ENCODE measurements at places on chromosomes 3 and 15.

- DNase-seq, result no peak
Measured at GRCh38 chr3:172449466-172450149, 1.4 kb upstream of the GHSR start.

GRCh38 chr15:92047900-92048299 lies 194.4 kb downstream of the SLCO3A1 start:
- no peak for DNase-seq

- DNase-seq, result no peak
Measured at GRCh38 chr15:60128710-60129109, 124.6 kb downstream of the FOXB1 start.

DNA sequence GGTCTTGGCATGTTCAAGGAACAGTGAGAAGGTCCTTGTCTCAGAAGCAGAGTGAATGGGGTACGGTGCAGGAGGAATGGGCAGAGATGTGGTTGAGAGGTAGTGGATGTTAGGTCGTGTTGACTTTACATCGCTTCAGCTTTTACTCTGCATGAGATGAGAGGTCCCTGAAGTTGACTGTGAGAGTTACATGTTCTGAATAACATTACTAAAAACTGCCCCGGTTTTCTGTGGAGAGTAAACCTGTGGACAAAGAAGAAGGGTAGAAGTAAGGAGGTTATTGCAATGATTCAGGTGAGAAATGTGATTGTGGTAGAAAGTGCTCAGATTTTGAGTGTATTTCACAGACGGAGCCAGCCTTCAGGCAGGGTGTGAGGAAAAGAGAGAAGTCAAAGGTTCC lies 105.6 kb downstream of the ARNT2 start:
- DNase-seq, result no peak

DNA sequence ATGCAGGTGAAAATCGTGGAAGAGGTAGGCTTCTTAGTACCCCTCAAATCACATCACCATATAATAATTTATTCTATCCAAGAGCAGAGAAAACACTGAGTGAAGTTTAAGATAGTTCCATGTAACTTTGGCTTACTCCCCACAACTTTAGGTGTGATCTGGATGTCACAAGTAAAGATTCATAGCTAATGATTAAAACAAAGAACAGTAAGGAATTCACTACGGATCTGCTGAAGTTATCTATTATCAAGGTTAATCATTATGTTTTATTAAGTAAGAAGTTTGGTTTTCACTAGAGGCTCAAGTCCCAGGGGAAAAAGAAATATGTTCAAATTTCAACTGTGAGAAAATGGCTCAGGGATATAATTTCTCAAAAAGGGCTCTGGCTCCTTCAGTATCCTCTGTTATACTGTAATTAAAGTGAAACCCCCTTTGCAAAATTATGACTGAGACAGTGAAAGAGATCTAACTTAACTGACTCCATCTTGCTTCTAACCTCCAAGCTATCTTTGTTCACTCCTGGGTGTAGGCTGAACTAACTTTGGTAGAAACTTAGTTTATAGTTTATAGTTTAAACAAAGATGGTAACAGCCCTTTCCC lies 17.1 kb downstream of the CD80 start:
- no peak for DNase-seq

DNA sequence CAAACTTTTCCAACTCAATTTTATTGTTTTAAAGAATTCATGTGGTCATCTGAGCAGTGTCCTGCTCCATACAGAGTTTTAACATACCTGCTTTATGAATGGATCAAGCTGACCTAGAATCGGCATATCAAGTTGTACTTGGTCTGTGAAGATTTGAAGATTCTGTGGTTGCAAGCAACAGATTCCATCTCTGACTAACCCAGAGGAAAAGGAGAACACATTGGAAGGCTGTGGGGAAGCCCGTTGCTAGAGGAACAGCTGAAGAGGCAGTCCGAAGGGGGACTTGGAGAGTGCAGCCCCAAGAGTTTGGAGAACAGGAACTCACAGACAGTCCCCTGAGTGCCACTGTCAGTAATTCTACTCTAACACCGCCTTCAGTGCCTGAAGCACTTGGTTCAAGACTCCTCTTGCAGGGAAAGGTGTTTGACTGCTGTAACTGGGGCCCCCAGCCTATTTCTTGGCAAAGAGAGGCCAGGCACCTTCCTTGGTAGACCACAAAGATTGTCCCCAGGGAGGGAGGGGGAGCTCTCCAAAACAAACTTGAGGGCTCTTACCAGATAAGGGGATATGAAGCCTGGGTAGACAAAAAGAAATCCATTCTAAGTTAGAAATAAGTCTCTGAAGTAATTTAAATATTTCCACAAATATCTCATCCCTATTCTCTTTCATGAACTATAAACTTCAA lies 88.8 kb downstream of the LARS2 start:
- no peak for DNase-seq

GRCh38 chr15:80803580-80804525 lies 24.7 kb downstream of the CEMIP start:
- DNase-seq, result no peak

DNA sequence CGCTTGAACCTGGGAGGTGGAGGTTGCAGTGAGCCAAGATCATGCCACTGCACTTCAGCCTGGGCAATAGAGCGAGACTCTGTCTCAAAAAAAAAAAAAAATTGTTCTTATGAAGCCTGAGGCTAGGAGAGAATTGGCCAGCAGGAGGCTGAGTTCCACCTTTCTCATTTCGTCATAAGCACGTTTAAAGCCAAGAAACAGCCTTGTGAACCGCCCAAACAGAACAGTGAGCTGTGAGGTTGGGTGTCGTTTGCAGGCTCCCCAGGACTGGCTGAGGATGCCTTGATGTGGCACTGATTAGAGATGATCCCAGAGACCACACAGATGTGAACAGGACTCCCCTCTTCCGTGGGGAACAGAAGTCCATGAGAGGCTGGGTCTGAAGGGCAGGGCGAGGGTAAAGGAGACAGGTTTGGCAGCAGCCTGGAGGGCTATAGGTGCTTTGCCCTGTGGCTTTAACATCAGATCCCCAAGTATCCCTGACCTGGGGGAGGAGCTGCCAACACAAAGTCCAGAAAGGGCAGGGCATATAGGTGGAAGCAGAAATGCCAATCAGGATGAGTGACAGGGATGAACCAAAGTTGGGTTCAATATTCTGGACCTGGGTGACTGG lies 52.9 kb downstream of the CLEC3B start:
- no peak for DNase-seq

DNA sequence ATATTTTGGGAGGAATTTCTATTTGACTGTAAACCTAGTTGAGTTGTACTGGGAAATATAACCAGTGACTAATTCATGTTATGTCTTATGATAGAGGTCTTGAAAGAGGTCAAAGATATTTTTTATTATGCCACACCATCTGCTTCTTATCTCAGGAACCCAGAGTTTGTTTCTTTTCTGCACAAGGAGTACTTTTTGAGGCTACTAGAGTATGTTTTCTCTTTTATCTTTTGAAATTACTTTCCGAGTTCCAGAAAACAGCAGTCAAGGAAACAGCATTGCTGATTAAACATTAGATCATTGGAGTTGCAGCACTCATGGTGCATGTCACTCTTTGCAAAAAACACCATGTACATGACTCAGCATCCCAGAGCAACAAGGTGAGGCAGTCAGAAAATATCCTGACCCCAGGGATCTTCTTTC lies 645.8 kb upstream of the NR2F2 start:
- DNase-seq, result no peak

DNA sequence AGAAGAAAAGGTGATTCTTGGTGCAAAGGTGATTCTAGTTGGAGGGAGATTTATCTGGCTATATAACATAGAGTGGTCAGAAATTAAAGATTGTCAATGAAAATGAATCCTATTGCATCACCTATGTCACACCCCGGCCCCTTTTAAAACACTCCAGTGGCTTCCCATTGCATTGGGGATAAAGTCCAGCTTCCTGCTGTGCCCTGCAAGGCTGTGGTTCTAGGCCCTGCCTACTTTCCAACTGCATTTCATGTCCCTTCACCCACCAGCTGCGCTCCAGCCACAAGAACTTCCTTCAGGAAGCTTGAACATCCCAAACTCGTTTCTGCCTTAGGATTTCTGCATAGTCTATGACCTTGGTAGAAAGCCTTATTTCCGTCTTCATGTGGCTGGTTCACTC lies 118.7 kb upstream of the UMPS start:
- no peak for DNase-seq

GRCh38 chr15:66154581-66154980 lies 99.0 kb downstream of the MEGF11 start:
- DNase-seq, result no peak

DNA sequence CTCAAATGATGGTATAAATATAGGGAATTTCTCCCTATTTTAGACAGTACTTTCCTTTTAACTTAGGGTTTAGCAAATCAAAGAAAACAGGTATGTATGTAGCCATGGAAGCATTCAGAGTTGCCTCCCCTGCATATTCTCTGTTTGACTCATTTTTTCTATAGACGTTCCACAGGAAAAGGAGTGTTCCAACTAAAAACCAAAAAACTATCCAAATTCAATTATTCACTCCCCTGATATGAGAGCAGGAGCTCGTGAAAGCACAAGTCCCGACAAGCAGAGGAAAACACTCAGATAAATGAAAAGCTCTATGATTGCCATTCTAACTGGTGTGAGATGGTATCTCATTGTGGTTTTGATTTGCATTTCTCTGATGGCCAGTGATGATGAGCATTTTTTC lies 119.5 kb downstream of the FRMD5 start:
- no peak for DNase-seq

DNA sequence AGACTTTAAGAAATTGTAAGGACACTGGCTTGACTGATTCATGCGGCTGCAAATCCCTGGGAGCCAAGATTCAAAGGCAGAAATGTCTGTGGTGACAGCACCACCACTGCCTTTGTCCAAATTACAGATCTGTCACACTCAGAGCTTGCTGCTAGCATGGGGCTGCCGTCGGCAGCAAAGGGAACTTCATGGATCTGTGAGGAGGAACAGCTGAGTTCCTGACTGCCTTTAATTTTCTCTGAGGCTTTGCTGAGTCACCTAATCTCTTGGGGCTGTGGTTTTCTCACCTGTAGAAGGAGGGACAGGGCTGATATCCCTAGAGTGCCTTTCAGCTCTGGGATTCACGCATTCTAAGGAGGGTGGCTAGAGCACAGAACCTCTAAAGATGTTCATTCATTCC lies 4.1 kb upstream of the PAK6 start:
- no peak for DNase-seq
